NCI-H524 (cell line): ENCODE measurements at places on chromosomes 6 and 20.

- DNase-seq, result no peak
Observed at GRCh38 chr6:57147955-57148858, 23.9 kb upstream of the BAG2 start.

GRCh38 chr20:39195582-39196021 is 233.5 kb downstream of the DHX35 start:
- peak; percentile 11 for DNase-seq

DNA sequence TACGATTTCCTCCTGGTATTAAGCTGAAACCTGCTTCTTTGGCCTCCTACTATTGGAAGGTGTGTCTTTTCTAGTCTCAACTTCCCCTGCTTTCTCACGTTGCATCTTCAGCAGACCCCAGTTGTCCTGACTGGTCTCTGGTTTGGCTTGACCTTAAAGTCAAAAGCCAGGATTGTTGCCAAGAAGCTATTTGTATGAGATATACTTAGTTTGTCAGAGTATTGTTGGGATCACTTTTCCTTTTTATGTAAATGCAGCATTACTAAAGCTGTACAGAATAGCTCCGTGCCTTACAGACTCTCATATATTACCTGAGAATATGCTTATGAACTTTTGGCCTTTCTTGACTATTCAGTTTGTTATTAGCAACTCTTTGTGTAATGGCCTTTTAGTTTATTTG is 61.1 kb downstream of the TSPYL4 start:
- DNase-seq, result no peak

DNA sequence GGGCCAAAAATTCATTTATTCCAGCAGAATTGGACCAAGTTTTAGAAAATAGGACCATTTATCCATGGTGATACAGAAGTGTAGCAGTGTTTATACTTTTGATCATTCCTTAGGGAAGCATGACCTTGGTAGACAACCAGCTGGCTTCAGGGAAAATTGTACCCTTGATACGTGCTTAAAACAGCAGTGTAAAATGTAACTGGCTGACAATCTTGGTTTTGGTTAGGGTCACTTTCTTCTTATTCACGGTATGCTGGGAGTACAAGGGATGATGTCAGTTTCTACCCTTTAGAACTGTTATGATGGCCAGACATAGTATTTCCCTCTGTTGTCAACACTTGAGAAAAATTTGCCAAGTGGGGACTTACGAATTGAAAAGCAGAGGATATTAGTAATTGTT is 157.1 kb downstream of the BCKDHB start:
- DNase-seq, result no peak

DNA sequence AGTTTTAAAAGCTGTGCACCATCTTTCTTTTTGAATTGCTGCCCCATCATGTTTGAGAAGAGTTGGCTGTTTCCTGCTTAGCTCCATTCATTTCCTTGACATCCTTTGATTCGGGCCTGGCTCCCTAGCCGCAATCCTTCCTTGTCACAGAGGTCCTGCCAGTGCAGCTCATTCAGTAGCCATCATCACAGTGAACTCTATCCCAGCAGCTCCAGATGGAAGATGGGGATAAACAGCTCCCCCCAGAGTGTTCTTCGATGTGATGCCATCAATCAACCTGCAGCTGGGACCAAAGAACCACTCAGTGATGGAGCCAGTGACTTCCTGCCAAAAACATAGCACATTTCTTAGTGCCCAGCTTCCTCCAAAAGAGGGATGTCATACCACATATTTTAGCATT is 158.8 kb downstream of the FRK start:
- peak; percentile 61 for DNase-seq

- no peak for DNase-seq
Observed at GRCh38 chr6:143074101-143074500, 13.4 kb downstream of the AIG1 start.

GRCh38 chr6:27321370-27321769 is 9.3 kb upstream of the POM121L2 start:
- DNase-seq, result no peak

DNA sequence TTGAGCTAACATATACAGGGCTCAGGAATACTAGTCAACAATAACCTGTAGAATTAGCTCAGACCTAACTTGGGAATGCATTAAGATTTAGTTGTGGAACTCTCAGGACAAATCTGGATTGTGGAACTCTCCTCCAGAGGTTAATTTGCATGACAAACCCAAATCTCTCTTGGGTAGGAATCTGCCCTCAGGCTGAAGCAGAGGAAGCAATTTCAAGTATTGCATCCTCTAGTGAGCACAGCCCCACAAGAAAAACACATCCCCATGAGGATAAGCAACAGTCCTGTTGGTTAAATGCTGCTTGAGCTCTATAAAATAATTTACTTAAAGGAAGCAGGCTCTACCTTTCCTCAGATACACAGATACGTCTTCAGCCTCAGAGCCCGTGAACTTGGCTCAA is 170.9 kb upstream of the STXBP5 start:
- DNase-seq, result no peak

DNA sequence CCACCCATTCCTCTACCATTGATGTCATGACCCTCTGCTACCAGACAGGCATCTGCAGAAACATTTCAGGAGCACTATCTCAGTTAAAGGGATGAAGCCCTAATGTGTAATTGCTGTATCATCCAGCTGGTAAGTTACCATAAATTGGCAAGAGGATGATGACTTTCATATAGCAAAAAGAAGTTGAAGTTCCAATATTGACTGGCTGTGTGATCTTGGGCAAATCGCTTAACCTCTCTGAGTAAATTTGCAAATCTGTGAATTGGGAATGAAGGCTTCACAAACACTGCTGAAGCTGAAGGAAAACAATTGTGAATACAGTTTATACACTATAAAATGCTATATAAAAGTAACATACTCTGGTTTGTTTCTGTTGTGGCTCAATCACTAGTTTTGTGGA is 89.5 kb upstream of the PHACTR1 start:
- DNase-seq, result no peak

DNA sequence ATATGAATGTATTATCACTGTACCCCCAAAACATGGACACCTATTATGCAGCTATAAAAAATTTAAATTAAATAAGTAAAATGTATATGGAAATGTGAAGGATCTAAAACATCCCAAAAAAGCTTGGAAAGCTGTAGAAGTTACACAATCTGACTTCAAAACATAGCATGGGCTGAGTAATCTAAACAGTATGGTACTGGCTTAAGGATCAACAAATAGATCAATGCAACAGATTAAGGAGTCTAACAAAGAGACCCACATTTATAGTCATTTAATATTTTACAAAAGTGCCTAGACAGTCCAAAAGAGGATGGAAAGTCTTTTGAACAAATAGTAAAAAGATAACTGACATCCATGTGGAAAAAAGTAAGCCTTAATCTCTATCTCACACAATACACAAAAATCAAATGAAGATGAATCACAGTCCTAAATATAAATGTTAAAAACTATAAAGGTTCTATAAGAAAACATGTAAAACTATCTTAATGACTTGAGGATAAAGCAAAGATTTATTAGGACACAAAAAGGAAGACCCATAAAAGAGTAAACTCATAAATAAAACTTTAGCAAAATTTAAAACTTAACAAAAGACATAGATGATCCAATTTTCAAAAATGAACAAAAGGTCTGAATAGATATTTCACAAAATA is 46.8 kb downstream of the RANBP9 start:
- no peak for DNase-seq

DNA sequence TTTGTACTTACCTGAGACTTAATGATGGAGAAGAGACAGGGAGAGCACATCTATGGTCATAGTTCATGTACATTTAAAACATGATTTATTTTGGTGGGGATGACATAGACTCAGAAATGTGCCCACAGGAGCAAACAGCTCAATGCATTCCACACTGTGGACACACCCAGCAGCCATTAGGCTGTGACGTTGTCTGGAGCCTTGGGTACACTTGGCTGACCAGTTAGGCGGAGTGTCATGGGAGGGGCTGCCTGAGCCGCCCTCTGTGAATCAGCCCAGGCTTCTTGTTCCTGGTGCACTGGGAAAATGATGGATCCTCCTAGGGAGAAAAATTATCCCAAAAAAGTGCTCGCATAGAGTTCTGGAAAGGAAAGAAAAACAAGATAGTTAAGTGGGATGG is 231.0 kb upstream of the GMDS start:
- DNase-seq, result no peak

DNA sequence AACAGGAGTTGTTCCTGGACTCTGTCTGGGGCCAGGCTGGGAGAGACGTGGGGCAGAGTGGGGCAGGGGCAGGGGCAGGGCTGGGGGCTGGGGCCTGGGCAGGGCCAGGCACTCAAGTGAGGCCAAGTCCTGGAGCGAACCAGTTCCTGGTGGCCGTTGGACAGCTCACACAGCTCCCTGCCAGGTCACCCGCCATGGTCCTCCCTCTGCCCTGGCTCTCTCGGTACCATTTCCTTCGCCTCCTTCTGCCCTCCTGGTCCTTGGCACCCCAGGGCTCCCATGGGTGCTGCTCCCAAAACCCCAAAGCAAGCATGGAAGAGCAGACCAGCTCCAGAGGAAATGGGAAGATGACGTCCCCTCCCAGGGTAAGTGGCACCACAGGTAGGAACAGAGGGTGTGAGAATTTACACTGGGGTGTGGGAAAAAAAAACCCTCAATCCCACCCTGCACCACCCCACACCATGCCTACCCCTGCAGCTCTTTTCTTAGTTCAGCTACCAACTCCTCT is at the start of gene MCCD1:
Gene MCCD1 (plus strand): TSS at position 142 of the 508 bp plus-strand sequence. CDS start 53 bp downstream, at position 195.
- no peak for DNase-seq

DNA sequence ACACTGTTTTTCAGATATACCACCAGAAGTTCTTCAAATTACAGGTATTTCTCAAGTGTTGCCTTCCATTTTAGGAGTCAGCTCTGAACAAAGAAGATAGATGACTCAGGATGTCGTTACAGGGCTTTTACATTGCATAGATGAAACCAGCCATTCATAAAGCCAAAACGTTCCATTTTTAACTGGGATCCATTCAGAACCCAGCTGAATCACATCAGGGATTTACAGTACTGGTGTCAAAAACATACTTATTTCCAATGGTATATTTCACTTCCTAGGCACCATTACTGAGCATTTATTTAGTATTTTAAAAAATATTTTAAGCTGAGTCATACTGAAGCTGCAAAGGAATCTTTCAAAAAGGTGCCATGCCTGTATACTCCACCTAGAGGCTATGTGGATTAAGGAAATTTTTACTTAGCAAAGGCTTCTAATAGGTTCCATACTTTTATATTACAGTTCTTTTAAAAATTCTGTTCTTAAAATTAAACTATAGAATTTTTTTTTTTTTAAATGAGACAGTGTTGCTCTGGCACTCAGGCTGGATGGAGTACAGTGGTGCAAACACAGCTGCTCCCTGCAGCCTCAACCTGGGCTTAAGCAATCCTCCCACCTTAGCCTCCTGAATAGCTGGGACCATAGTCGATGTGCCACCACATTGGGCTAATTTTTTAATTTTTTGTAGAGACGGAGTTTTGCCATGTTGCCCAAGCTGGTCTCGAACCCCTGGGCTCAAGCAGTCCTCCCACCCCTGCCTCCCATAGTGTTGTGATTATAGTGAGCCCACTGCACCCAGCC is 2.6 kb downstream of the ASF1A start:
- no peak for DNase-seq

DNA sequence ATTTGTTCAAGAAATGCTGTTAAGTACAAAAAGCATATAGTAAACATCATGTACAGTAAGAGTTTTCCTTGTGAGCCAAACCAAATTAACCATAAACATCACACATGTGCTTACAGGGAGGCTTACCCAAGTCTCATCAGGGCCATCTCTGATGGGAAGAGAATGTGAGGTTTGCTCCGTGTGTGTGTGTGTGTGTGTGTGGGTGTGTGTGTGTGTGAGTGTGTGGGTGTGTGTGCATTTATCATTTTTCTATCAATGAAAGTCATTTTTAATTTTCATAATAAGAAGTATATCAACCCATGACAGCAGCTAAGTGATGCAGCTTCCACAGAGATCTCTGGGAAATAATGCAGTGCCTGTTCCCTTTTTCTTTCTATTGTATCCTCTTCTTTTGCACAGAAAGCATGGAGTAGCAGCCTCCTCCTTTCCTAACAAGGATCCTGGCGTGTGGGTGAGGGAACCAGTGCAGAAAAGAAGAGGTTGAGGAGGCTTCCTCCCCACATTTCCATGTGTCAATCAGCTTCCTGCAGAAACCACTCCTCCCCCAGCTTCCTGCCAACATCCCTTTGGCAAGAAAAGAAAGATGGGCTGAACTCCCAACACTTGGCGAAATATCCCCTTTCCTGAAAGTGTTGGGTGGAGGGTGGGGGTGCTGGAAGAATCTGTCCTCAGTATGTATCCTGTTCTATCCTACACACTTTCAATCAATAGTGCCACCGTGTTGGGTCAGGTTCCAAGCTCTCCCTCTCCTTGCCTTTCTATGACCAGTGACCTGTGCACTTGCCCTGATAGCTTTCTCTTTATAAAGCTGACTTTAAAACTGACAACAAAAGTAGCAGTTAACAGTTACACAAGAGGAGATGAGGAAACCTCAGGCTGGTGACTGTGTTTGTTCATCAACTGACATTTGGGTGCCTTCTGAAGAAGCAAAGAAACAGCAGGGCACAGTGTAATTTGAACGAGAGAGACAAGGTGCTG is 251.8 kb upstream of the CITED2 start:
- no peak for DNase-seq

GRCh38 chr6:69774740-69775584 is 21.8 kb downstream of the LMBRD1 start:
- peak; percentile 17 for DNase-seq

DNA sequence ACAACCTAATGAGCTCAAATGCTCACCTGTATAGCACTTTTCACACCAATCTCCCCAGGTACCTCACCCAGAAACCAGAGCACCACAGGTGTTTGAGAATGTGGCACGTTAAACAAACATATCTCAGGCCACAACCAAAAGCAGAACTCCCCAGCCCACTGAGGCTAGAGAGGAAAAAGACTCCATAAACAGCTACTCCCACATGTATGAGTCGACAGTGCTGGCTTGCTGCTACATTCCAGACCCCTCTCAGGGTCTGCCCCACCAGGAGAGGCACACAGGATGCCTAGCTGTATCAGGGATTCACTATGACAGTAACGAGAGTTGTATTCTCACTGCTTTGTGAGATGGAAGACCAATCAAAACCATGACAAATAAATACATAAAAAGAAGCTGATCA is 242.6 kb upstream of the ARID1B start:
- no peak for DNase-seq

DNA sequence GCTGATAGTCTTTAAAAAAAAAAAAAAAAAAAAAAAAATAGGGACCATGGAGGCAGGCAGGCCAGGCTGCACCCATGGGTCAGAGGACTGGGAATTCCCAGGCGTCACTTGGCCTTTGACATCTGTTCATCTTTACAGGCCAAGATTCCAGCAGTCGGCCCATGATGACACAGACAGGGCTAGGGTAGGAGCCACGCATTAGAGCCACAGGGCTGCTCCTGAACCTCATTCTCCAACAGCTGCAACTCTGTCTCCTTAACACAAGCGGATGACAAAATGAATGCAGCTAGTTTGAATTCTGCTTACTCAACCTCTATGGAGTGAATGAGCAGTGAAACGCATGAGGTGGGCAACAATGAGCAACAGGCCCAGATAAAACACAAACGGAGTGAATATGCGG is 126.4 kb downstream of the LY86 start:
- no peak for DNase-seq

DNA sequence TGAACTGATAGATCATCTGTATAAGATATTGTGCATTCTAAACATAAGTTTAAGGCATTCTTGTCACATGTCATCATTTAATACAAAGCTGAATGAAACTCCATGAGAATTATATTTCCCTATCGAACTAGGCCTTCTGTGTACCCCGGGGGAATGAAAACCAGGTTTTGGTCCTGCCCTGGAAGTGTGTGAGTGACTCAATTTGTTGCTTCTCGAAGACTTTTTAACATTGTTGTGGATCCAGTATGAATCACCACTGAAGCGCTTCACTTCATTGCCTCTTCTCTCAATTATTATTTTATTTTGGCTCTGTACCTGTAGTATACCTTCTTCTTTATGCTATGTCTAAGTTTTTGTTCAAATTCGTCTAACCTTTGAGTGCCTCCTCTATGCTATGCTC is 150.8 kb downstream of the GRIK2 start:
- no peak for DNase-seq
